T-helper 17 cell (primary cell): ENCODE measurements at places on chromosomes 4 and X.

GRCh38 chr4:39291686-39292085, 74.5 kb downstream of the RFC1 start:
- DNase-seq = no peak

DNA sequence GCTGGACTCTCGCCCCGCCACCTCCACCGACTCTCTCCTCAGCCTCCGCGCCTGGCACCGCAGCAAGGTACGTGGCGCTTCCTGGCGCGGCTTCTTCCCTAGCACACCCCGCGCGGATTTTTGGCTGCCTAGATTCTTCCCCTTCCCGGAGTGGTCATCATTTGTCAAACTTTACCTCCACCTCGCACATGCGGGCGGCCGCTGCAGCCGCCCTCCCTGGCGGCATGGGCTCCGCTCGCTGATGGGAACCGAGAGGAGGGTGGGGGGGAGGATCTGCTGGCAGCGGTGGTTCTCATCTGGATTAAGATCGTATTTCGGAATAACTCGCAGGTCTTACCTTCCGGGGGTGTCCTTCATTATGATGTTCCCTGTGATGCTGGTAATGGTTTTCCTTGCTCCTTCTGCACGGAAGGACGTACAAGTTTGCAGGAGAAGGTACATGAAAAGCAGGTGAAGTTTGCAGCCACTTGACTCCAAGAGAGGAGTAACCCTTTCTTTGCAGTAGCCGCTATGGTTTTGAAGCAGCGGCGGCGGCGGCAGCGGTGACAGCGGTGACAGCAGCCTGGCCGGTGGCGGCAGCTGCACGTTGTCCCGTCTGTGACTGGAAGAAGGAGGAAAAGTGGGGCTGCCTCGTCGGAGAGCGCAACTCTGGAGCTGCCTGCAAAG, 2183.9 kb upstream of the TENM3 start:
- DNase-seq = no peak

DNA sequence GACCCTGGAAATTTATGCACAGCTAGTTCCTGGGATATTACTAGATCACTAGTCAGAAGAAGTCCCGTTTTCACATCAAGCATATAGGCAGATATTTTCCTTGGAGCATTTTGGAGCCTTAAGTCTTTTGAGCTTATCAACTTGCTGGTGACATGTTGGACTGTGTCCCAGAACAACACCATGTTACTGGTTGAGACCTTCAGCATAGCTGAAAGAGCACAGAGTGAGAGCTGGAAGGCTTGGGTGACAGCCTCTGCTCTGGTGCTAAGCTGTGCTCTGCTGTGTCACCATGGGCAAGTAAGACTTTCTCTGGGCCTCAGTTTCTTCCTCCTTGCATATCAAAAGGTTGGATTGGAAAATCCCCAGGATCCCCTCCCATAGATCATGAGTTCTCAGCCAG, 116.6 kb upstream of the FRMPD4 start:
- no peak for DNase-seq

GRCh38 chrX:95291561-95291960, 1393.1 kb upstream of the DIAPH2 start:
- no peak for DNase-seq

- no peak for DNase-seq
These were observed 544.8 kb upstream of the ADGRL3 start for GRCh38 chr4:60655356-60655755.
